GM12892 (cell line): ENCODE measurements at places on chromosomes 6 and 20.

DNA sequence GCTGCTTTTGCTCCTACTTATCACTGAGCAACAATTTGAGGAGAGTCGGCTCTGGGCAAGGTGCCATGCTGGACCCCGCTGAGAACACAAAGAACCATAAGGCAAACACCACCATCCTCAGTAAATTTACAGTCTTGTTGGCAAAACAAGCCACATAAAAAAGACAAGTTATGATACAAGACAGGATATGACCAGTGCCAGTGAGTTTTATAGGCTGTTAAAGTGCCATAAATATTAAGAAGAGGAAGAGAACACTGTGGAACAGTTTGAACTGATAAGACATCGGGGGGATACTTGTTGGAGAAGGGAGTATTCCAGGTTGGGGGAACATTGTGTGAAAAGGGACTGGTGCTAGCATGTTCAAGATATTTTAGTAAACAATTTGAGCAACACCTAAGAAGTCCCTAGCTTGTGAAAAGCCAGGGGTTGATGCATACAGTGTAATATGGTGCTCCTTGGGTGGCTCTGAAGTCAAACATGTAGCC lies 25.3 kb upstream of the RIPOR2 start:
- no peak for DNase-seq

- no peak for DNase-seq
Measured at GRCh38 chr6:136783021-136783420, 9.3 kb downstream of the MAP3K5 start.

DNA sequence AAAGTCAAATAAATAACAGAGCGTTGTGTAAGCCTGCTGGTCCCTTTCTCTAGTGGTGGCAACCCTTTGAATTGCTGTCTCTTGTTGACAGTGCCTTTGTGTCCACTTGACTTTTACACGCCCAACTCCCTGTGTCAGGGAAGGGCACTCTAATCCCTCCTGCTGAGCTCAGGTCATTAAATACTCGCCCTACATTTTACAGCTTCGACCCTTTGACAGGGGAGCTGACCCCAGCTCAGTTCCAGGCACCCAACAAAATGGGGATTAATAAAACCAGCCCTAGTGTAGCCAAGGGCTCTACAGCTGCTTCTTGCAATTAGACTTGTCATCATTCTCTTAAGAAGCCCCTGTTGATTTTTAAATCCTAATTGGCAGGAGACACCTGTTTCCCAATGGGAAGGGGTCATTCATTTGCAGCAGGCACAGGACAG lies 308.2 kb downstream of the EYA4 start:
- no peak for DNase-seq

- DNase-seq = no peak
Measured at GRCh38 chr6:165478581-165478980, 169.2 kb upstream of the C6orf118 start.

DNA sequence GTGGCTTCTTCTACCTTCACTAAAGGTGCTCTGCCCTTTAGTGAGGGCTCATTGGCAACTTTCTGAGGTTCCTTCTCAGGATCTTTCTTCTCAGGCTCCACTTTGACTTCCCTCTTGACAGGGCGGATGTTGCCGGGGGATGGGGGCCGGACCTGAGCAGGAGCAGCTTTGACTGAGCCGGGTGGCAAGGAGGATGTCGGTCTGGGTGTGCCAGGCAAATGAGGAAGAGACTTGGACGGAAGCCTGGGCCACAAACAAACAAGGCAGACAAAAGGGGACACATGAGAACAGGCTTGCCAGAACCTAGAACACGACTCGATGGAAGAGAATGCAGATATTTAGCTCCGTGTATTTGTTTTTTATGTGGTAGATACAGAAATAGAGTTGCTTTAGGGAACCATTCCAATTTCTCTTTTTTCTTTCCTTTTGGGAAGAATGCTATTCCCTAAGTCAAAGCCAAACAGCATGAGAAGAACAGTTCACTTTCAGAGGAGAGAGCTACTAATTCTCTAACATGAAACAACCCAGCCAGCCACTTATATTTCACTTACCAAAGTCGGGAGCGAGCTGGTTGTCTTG lies 76.2 kb upstream of the BCLAF1 start:
- no peak for DNase-seq

DNA sequence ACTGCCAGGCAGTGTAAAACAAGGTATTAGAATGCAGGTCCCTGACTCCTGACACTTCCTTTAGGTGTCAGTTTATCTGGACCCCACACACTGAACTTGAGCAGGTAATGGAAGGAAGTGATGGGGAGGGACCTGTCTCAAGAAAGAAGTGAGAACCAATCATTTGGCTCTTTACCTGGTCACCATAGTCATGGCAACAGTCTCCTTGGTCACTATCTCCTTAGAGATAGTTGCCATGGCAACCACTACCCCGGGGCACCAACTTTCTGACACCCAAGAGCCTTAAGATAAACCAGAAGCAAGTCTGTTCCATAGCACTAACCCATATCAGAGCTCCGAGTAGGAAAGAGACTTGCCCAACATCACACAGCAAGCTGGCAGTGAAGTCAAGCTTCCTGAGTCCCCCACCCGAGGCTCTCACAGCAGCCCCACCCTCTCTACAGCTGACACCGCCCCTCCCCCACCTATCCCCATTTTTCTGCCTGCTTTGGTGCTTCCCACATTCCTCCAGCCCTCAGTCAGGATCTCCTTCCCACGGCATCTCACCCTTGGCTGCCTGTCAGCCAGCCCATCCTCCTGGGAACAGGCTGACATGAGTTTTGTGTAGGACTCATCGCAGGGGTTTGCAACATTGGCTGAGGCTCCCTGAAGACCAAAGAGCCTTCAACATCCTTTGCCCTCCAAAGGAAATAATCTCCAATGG lies 16.3 kb upstream of the HM13 start:
- DNase-seq = no peak

DNA sequence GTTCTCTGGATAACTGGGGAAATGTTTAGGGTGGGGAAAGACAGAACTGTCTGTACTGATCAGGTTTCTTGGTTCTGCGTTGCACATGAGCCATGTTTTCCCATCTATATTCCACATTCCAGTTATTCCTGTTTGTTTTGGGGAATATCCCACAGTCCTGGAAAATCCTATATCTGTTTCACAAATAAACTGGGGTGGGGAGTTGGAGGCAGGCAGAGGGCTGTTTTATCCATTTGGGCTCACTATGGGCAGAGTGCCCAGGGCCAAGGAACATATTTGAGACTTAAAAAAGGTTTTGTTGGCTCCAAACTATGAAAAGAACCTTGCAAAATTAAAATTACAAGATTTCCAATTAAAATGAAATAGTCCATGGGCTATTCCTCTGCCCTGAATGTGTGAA lies 21.5 kb downstream of the FOXP4 start:
- DNase-seq = no peak

DNA sequence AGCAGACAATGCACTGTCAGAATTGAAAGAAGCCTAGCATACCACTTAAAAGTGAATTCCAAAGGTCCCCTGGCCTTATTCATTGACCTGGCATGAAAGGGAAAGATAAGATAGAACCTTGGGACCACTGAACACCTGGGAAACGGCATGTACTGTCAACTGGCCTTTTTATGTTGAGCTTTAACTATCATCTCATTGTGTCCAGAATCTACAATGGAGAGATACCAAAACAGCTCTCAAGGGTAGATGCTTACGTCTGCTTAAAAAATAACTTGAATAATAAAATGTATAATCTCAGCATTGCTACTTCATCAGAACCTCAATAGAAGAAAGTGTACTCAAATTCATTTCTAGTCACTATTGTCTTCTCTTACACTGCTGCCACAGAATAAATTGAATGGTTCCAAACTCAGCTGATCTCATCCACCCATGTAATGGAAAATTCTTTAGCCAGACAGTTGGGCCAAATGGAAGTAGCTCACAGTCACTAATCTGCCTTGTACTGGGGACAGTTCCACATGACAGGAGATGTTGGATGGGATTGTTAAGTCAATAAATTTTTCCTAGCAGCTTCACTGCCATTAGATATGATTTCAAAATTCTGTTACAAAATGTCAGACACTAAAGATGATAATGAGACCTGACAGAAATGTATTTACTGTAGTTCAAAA lies 93.8 kb downstream of the MLIP start:
- no peak for DNase-seq

DNA sequence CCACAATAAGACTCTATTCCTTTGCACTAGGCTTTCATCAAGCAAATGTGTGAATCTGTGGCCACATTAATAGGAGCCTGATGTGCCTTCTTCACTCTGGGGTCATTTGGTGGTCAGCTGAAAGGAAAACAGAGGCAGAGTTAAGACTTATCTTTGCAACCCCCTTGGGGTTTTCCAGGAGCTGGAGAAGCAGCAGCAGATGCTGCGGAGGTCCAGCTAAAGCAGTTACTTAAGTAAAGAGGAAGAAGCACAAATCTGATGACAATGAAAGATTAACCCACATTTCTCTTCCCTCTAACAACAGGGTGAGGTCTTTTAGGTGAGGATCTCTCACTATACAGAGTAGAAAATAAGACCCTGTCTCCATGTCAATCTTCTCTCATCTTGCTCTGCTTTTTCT lies 45.4 kb upstream of the QKI start:
- DNase-seq = no peak

DNA sequence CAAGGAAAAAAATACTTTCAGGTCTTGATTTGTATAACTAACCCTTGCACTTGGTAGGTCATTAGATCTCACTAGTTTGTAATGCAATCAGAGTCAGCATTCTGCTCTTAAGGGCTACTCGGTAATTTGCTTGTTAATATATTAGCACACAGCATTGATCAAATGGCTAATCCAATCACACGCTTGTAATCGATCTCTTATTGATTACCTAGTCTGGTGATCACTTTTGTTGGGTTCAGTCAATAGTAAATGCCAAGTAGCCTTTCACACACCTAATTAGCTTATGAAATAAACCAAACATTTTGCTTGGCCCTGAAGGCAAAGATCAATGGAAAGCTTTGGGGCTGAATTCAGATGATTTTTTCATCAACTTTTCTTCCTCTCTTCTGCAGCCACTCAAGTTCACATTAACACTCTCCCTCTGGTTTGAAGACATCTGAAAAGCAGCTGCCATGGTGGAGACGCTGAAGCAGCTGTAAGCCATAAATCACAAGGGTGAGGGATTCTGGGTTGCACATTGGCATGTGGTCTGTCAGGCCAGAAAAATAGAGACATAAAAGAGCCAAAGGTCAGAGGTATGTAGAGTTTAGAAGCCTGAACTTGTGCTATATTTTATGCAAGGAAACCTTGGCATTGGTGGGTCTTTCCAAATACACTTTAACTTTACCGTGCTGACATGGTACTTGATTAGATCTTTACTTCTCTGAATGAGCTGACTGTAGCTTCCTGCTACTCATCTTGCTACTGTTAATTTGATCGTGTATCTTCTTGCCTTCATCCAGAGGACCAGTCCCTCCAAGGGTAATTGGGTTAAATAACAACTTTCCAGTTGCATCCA lies 234.4 kb downstream of the SIM1 start:
- no peak for DNase-seq

DNA sequence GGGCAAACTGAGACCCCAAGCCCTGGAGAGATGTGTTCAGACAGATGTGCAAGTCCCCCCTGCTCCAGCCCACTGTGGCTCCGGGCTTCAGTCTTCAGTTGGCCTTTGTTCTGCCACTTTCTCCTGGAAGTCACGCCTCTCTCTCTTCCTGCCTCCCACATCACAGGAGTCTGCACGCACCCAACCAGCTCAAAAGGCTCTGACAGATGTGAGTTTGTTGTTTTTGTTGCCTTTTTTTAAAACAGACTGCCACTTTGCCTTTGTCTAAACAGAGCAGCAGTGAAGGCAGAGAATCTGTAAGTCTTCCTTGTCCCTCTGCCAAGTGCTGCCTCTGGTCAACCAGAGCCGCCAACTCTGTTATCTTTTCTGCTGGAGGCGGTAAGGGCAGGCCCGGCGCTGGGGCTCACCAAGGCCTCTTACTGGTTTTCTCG lies 149.7 kb downstream of the TFAP2C start:
- no peak for DNase-seq

- no peak for DNase-seq
Measured at GRCh38 chr6:25472306-25472705, 179.7 kb upstream of the SCGN start.

DNA sequence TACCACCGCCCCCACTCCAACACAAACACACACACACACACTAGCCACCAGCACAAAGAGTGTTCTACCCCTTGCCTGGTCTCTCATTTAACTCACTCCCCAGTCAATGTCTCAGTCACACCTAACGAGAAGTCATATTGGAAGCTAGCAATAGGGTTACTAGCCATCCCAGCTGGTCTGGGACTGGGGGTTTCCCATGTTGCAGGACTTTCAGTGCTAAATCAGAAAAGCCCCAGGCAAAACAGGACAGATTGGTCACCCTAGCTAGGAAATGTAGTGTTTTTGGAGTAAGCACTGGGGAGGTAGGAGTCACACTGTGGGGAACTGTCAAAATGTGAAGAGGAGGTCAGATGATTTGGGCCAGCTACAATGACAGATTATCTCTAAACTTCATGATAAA lies 158.1 kb downstream of the UNC5CL start:
- no peak for DNase-seq

DNA sequence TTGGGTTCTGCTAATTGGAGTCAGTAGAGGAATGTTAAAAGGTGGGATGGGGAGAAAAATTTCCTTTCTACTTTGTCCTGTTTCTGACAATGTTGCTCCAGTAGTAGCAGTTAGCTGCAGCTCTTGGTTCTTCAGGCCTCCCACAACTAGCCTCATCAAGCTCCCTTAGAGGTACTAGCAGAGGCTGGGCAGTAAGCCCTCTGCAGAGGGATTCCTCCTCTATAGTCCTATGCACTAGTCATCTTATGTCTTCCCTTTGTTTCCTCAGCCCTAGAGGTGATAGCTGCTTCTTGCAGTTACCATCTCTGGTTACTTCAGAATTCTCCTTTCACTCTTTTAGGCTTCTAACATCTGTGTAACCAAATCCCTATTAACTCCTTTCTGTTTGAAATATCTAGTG lies 99.8 kb downstream of the FILIP1 start:
- DNase-seq = no peak

GRCh38 chr6:145044641-145045246 lies 690.6 kb downstream of the EPM2A start:
- no peak for DNase-seq

DNA sequence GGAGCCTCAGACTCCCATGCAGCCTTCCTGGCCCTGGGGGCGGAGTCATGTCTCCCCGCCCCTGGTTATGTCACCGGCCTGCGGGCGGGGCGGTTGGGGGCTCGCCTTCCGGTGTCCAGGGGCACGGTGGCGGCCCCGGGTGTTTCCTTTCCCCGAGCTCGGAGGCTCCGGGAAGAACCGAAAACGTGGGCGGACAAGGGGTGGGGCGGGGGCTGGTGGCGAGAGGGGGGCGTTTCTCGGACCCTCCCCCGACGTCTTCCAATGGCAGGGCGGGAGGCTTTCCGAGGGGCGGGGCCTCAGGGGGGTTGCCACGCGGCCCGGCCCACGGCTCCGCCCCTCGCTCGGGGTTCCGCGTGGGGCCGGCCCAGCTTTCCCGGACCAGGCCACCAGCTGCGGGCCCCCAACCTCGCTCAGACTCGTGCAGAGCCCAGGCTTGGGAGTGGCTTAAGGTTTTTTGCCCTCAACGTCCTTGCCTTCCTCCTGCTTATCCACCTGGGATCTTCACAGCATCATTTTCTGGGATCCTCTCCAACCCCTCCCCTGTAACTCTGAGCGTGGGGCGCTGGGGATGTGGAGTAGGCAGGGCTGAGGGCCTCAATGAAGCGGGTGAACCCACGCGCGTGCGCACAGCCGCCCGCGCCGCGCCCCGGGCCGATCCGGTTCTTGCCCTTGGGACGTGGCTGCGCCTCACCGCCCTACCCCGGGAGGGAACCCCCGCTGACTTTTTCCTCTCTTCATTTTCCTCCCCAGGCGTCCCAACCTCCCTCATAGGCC lies 2.1 kb upstream of the NRN1 start:
- peak; percentile 70 for DNase-seq
